ENCODE measurements at places on chromosomes 1 and 21.

GRCh38 chr1:189958756-189959155 is 518.9 kb downstream of the BRINP3 start:
- H3K27ac ChIP-seq = no peak overlapping the region
- H3K4me3 ChIP-seq = no peak overlapping the region
- H3K27me3 ChIP-seq = no peaks in the 10 kb centered on the region
- no peaks in the 10 kb centered on the region for H3K36me3 ChIP-seq
- no peak for DNase-seq

DNA sequence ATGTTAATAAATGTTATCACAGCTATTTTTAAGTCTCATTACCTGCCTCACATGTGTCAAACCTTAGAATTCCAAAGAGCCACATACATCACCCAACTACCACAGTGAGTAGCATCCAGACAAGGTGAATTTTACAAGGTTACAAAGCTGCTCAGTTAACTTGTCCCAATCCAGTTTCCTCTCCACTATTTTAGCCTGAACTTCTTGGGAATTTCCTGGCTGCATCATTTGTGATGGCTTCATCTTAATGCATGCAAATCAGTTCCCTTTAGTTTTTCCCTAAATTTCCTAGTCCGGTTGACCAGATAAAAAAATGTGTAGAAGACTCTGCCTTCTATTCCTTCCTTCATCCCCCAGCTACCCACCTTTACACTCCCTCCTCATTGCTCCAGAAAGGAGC is 597 bp upstream of the TRAF3IP3 start:
- DNase-seq = no peak
- H3K4me3 ChIP-seq = peak overlapping the region; percentile 90
- peaks cover 45% of the 10 kb centered on the region for H3K36me3 ChIP-seq
- H3K27ac ChIP-seq = peak overlapping the region; percentile 95
- peaks cover 80% of the 10 kb centered on the region for H3K4me1 ChIP-seq

GRCh38 chr1:98019747-98020146 is 98.9 kb upstream of the DPYD start:
- H3K27ac ChIP-seq = no peak overlapping the region
- DNase-seq = no peak
- peaks cover 12% of the 10 kb centered on the region for H3K27me3 ChIP-seq
- H3K4me1 ChIP-seq = no peaks in the 10 kb centered on the region
- H3K36me3 ChIP-seq = no peaks in the 10 kb centered on the region
- no peak overlapping the region for H3K4me3 ChIP-seq

DNA sequence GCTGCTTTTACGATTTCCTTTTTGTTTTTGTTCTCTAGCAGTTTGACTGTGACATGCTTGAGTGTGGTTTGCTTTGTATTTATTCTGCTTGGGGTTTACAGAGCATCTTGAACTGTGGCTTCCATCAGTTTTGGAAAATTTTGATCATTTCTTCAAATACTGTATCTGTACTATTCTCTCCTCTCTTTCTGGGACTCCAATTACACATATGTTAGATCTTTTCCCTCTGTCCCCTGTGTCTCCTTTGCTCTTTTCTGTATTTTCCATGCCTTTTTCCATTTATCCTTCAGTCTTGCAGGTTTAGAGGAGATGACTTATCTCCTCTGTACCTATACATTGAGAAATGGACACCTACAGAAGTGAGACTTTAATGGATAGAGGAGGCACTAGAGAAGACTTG is 31.7 kb downstream of the COQ8A start:
- peaks cover 55% of the 10 kb centered on the region for H3K36me3 ChIP-seq
- DNase-seq = no peak
- no peaks in the 10 kb centered on the region for H3K27me3 ChIP-seq
- H3K4me1 ChIP-seq = peaks cover 7% of the 10 kb centered on the region

- DNase-seq = no peak
- H3K4me3 ChIP-seq = no peak overlapping the region
- no peaks in the 10 kb centered on the region for H3K36me3 ChIP-seq
- H3K27ac ChIP-seq = no peak overlapping the region
Observed at GRCh38 chr1:216758161-216758560, 34.9 kb upstream of the ESRRG start.

DNA sequence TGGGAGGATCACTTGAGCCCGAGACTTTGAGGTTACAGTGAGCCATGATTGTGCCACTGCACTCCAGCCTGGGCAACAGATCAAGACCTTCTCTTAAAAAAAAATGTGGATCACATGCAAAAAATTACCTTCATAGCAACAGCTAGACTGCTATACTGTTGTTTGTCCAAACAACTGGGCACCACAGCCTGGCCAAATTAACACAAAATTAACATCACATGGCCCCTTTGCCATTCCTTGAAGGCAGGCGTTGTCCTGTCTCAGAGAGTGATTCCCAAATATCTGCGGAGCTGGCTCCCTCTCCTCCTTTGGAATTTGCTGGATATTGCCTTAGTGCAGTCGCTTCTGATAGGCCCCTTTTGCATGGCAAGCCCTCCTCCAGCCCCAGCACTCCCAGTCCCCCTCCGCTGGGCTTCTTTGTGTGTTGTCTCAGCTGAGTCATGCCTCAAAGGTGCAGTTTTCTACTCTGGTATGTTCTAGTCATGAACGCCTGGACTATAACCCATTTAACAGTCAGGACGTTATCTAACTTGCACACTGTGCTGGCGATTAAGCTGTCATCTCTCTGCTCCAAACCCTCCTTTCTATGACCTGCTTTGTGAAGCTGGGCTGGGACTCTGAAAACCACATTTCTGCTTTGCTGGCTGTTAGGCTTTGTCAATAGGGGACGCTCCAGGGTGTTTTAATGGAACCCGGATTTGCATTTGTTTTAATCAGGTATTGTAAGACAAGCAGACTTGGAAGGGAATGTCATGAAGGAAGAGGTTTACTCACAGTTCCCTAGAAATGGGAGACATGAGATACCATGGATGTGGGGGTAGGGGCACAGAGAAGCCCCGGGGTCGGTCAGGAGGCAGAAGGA is 20.1 kb upstream of the HPCAL4 start:
- no peak overlapping the region for H3K27ac ChIP-seq
- no peaks in the 10 kb centered on the region for H3K36me3 ChIP-seq
- H3K4me1 ChIP-seq = no peaks in the 10 kb centered on the region
- DNase-seq = no peak
- H3K27me3 ChIP-seq = peaks cover 19% of the 10 kb centered on the region

GRCh38 chr1:87243573-87243972 is 85.1 kb upstream of the LMO4 start:
- no peaks in the 10 kb centered on the region for H3K36me3 ChIP-seq
- H3K27ac ChIP-seq = no peak overlapping the region
- H3K27me3 ChIP-seq = peaks cover 8% of the 10 kb centered on the region

- no peak overlapping the region for H3K27ac ChIP-seq
- peak; percentile 32 for DNase-seq
- H3K4me3 ChIP-seq = no peak overlapping the region
- H3K27me3 ChIP-seq = no peaks in the 10 kb centered on the region
- peaks cover 15% of the 10 kb centered on the region for H3K4me1 ChIP-seq
- no peaks in the 10 kb centered on the region for H3K36me3 ChIP-seq
Observed at GRCh38 chr1:229024528-229025130, 246.3 kb upstream of the RAB4A start.

All from activated T-cell treated with anti-CD3 and anti-CD28 coated beads, Interleukin-2, amount 50 U/mL, for 24 hours (primary cell).